Activated naive CD4-positive, alpha-beta T cell (primary cell): ENCODE measurements at places on chromosomes 12 and 14.

DNA sequence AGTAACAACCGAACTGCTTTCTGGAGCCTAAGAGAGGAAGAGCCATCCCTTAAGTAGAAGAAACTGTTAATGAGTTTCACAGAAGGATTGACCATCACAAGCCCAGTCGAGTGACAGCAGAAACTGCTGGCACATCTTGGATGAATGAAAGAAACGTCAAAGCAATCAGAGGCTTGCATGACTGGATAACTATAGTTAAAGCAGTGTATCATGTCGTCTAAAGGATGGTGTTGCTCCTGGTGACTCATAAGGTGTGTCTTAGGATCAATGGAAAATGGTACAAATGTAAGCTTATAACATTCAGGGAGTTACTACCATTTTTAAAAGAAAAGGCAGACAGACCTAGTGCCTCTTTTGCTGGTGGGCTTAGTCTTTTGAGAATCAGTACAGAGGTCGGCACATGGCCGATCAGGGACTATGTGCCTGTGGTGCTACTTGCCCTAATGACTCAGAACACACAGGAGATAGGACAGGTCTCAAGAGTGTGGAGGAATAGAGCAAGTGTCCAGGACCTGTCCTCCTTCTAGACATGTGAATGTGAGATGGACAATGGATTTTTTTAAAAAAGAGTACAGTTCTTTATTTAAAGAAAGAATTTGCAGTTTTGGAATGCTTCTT is 55.7 kb downstream of the TMX1 start:
- DNase-seq, result no peak

GRCh38 chr12:88063375-88063774 is 34.2 kb upstream of the C12orf50 start:
- no peak for DNase-seq

GRCh38 chr12:6488240-6488639 is 4.8 kb downstream of the MRPL51 start:
- DNase-seq, result no peak

GRCh38 chr14:56471056-56471455 is 108.5 kb upstream of the TMEM260 start:
- DNase-seq, result no peak

- no peak for DNase-seq
Observed at GRCh38 chr14:64774272-64774671, 70.0 kb downstream of the PLEKHG3 start.

GRCh38 chr14:90536092-90536491 is 139.3 kb downstream of the CALM1 start:
- no peak for DNase-seq

DNA sequence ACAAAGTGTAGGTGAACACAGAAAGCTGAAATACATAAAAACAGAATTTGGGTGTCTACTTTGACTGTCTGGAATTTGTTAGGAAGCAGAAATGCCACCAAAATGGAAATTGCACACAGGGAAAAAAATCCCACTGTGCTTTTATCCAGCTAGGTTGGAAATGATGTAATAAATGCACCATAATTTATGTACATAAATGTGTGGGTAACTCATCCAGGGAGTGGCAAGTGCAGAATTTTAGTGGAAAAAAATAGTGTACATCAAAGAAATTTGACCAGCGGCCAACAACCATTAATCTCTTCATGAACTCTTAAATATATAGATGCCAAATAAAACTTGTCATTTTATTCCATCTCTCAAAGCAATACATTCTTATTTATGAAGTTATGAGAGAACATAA is 105.6 kb downstream of the LLPH start:
- DNase-seq, result no peak

DNA sequence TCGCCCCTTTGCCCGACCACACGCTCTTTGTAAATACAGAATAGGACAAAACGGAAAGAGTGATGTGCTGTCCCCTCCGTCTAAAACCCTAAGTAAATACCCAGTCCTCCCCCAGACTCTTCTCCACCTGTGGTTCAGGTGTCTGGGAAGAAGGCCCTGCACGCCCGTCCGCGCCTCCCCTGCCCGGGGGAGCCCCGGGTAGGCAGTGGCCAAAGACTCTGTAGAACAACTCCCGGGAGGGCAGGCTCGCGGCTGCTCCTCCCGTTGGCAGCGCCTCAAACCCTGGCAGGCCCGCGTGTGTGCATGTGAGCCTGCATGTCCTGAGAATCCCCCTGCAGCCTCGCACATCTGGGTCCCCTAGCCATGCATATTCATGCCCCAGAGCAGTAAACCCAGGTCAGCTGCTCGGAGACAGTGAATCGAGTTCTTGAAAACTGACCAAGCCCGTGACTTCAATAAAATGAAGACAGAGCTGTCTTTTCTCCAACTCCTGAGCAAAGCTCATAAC is 165.8 kb downstream of the MON2 start:
- DNase-seq, result no peak

- DNase-seq, result no peak
Observed at GRCh38 chr12:62631471-62632410, 165.1 kb downstream of the MON2 start.
